ENCODE measurements at places on chromosomes 7 and 10.

- no peak for DNase-seq
Observed at GRCh38 chr7:8115547-8116402, 146.2 kb downstream of the ICA1 start.

DNA sequence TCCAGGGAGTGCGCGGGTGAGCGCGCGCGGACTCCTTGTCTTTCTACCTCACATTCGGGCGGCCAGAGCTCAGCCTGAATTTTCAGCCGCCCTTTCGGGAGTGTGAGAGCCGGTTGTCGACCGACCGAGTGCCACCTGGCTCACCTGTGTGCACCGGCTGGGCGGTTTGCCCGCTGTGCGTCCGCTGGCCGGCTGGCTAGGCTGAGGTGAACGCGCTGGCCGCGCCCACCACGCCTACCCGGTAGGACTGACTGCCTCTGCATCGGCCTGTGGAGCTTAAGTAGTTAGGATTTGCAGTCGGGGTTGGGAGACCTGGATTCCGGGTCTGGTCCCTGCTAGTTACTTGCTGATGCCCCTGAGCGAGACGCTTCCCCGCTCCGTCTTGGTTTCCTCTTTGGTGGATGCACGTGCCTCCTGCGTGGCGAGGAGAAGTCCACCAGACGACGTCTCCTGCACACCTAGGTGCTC, 553 bp downstream of the TSPAN15 start:
- DNase-seq, result no peak

- no peak for DNase-seq
Observed at GRCh38 chr10:130227883-130228282, 91.7 kb downstream of the GLRX3 start.

DNA sequence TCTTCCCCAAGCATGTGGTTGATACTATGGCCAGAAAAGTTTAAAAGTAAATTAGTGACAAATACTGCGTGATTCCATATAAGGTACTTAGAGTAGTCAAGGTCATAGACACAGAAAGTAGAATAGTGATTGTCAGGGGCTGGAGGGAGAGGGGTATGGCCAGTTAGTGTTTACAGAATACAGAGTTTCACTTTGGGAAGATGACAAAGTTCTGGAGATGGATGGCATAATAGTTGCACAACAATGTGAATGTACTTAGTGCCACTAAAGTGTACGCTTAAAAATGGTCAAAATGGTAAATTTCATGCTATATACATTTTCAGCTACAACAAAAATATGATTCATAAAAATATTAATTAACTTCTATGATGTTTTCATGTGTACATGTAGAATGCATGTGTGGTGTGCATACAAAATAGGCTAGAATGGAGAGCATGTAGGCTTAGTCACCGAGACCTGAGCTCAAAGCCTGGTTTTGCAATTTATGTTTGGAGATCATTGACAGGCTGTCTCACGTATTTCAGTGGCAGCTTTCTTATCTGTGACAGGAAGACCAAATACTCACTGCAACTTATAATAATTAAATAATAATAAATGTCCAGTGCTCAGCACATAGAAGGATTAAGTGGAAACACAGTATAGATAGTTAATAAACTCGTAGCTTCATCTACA, 625.6 kb downstream of the SUGCT start:
- DNase-seq, result no peak

GRCh38 chr7:134818613-134819345, 39.3 kb downstream of the CALD1 start:
- no peak for DNase-seq

DNA sequence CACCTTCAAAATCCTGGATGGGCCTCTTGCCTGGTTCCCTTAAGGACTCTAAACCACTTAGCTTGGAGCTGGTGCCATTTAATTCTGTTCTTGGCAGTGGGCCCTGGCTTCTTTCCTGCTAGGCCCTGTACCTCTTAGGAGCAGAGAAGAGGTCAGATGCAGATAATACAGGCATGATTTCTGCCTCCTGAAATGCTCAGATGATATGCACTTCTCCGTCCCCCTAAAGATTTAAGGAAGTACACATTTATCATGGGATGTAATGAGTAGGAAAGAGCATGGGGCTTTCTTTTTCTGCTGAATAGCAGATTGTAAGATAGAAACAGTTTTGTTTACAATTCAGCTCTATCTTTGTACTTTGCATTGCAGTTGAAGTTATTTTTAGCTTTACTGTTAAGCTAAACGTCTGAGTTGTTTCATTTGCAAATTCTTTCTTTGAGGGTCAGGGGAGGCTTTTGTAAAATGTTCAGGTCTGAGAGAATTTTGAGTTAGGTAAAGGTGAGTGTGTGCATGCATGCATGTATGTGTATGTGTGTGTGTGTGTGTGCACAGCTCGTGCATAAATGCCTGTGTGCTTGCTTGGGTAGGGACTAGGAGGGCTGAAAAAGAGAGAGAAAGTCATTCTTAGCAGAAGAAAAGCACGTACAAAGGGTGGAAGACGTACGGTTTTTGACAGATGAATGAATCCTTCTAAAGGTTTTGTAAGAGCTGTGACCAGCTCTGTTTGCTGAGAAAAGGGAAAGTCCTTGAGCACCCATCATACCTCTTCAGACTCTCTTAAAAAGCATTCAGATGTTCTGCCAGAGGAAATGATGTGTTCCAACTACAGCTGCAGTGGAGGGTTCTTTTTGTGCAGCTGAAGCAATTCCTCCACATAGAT, 364.2 kb downstream of the AUTS2 start:
- DNase-seq, result no peak

DNA sequence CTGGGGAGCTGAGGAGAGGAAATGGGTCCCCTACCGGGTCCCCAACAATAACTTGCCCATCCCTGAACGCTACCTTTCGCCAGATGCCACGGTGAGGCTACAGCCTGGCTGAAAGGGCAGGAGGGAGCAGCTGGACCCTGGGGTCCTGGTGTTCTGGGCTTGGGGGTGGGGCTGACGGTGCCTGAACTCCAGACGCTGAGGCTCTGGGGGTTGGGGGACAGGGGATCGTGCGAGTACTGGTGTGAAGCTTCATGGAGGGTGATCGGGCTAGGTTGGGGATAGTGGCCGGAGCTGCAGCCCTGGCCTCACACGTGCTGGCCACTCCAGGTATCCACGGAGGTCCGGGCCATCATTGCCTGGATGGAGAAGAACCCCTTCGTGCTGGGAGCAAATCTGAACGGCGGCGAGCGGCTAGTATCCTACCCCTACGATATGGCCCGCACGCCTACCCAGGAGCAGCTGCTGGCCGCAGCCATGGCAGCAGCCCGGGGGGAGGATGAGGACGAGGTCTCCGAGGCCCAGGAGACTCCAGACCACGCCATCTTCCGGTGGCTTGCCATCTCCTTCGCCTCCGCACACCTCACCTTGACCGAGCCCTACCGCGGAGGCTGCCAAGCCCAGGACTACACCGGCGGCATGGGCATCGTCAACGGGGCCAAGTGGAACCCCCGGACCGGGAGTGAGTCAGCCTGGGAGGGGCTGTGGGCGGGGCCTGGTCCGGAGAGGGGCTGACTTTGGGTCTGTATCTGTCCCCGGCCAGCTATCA, 8.3 kb downstream of the AEBP1 start:
- no peak for DNase-seq

DNA sequence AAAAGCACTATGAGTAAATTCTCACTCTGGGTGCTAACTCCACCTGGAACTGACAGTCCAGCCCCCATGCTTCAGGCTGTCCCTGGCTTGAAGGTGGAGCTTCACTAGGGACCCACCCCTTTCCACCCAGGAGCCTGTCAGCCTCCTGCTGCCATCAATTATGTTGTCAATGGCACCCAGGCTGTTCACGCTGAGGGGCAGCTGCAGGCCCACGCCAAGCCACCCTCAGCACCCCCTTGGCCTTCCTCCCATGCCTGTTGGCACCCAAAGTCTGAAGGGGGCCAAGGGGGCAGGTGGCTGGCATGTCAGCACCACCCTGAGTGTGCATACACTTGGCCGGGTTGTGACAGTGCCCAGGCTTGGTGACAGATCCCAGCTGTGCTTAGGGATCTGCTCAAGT, 149.3 kb downstream of the NXPH1 start:
- no peak for DNase-seq

DNA sequence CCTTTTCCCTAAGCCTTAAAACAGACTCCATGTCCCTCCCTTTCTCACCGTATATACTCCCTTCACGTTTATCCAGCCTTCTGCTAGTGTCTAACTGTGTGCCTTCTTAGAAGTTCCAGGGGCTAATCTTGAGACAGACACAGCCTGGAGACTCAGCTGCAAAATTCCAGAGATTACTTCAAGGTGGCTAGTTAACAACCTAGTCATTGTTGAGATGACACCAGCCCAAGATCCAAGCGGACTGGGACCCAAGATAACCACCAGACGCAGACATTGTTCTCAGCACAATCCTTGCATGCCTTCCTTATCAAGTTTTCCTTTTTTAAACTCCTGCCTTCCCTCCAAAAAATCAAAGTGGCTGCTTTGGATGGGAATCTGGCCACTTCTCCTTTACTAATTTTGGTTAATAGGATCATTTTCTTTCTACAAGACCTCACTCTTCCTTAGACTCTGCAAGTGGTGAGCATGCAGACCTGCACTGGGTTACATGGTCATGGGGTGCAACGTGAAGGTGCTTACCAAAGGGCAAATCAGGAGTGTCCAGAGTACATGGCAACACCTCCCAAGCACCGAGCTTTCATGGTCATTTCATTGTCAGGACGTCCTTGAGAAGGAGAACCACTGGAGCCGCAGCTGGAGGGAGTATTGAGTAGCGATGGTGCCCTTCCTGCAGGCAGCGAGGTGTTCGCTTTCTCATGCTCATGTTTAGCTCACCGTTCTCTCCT, 69.7 kb downstream of the ANLN start:
- no peak for DNase-seq

DNA sequence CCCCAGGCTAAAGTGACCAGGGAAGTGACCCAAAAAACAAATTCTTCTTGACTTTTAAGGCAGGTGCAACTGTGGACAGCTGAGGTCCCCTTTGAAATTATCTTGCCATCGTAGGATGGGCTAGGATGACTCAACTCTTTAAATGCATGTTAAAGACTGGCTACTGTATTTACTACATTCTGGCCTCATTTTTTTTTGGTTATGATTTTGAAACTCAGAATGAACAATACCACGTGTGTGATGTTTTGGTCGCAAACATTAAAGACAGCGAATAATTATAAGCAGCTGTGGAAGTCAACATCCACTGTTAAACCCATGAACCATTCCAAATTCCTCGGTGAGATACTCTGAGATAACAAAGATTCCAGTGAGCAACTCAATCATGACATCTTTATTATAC, 1.2 kb upstream of the SLC13A4 start:
- DNase-seq, result no peak

- DNase-seq, result no peak
Observed at GRCh38 chr10:21078410-21079329, 181.6 kb upstream of the NEBL start.

- no peak for DNase-seq
Observed at GRCh38 chr10:89240519-89240918, 11.1 kb downstream of the LIPA start.

GRCh38 chr10:2866569-2866968, 200.8 kb upstream of the PFKP start:
- no peak for DNase-seq

DNA sequence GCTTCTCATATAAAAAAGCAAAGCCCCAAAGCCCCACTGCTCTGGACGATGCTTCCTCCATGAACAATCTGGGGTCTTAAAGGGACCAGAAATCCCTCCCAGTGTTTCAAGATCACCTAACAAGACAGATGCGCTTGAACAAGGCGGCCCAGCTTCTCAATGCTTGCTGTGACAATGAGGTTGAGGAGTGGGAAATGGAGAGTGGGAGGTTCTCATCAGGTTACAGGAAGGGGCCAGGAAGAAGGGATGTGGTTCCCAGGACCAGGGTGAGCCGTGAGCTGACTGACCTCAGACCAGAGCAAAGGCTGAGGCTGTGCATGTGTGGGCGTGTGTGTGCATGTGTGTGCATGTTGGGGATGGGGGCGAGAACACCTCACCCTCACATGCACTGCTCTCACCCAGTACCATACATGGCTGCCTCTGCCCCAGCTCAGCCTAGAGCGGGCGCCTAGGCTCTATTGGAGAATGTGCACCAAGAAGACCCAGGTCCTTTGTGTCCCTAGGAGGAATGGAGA, 220.8 kb upstream of the GPR26 start:
- no peak for DNase-seq

All from AG04449 (cell line).